Nucleus accumbens (tissue), 56 donors: ENCODE measurements at places on chromosomes 12 and 14.
A peak's percentile ranks its signal among the peaks of the same experiment; 100 is the strongest.

DNA sequence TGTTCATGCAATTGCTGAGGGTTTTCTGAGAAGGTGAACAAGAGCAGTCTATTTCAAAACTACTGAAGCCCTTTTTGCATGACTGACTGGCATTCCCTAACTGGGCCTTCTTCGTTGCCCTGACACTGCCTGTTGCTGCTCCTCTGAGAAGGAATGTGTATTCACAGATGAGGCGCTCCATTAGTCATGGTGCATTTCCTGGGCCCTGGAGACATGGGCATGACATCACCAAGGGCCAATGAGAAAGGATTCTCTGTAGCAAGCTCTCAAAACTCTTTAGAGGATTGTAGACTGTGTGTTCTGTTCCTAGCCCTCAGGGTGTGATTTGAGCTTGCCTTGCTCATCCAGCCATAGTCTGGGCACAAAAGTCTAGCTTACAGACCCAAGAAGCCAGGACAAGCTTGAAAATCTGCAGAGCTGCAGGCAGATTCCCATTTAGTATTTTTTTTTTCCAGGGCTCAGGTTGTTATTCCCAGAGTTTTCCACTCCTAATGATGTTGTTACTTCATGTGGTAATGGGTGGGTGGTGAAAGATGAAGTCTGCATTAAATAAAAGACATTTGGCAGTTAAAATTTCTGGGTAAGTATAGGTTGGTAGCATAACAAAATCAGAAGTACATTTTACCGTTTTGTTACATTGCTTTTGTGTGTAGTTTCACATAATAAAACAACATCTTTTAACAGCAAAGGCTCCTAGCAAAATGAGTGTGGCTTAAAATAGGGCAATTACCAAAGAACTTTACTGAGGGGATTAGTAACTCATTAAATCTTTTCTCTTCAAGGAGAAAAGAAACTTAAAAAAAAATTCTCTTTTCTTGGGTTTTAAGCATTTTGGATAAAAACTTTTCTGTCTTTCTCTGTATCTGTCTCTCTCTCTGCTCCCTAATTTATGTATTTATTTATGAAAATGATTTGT, 318.4 kb downstream of the RAD51B start:
- DNase-seq = peak; percentile 36

GRCh38 chr12:61290473-61290872, 969.7 kb upstream of the USP15 start:
- DNase-seq = no peak

- DNase-seq = no peak
Measured at GRCh38 chr14:92539875-92540274, 26.3 kb downstream of the RIN3 start.

DNA sequence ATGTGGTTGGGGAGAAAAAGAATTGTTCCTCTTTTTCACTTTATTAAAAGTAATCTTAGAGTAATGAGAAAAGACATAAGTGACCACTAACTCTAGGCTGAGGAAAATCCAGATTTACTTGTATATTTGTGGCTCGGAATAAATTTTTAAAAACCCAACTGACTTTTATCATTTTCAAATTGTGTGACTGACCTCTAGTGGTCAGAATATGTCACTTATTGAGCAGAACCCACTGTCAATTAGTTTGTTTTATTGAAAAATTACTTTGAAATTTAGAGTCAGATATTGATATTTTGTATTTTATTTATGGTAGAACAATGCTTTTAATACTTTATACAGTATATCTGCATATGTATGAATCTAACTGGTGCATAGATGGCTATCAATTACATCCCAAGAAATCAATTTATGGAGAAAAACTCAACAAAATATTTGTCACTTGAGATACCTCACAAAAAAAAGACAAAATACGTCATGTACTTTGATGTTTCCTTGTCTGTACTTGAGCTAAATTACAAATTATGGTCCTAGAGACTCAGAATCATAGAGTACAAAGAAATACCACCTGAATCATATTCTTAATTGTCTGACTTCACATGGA, 229.4 kb downstream of the CNTN1 start:
- DNase-seq = no peak

GRCh38 chr14:28754209-28754985, 12.2 kb upstream of the FOXG1 start:
- no peak for DNase-seq

- DNase-seq = no peak
Measured at GRCh38 chr12:51774933-51775332, 73.6 kb downstream of the FIGNL2 start.

GRCh38 chr12:47819138-47819895, 386 bp downstream of the HDAC7 start:
- peak; percentile 37 for DNase-seq

DNA sequence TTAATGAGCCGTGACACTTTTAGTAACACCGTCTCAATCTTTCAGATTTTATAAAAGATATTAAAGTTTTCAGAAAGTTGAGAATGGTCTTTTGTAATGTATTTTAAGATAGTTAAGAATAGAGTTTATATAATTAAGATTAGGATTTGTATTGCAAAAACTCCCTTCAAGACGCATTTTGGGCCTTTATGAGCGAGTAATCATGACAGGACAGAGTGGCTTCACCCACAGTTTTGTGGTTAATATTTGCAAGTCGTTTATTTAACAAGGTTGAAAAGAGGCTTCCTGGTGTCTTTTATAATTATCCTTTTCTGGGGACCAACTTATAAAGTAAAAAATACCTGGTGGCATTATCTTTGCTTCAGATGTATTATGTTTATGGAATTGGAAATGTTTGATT, 44.0 kb downstream of the TRAF3 start:
- DNase-seq = no peak

DNA sequence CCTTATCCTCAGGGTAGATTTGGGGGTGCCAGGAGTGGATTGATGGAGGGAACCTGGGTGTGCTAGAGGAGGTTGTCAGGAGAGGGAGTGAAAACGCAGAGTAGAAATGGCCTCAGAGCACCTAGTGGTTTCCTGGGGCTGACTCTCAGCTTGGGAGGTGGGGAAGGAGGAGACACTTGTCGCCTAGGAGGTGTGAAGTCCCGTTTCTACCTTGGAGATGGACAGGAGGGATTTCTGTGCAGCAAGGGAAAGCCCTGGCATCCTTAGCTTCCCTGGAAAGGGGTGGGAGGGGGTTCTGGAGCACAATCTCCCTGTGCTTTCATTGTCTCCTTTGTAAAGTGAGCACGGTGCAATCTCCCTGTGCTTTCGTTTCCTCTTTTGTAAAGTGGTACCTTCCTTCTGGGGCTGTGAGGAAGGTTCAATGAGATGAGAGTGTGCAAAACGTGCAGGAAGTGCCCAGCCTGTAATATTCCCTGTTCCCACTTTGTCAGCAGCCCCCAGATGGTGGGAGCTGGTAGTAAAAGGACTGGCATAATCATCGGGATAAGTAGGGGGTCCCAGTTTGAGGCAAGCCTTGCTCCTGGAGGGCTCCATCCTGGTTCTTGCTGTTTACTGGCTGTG, 1.6 kb downstream of the OAS3 start:
- no peak for DNase-seq

DNA sequence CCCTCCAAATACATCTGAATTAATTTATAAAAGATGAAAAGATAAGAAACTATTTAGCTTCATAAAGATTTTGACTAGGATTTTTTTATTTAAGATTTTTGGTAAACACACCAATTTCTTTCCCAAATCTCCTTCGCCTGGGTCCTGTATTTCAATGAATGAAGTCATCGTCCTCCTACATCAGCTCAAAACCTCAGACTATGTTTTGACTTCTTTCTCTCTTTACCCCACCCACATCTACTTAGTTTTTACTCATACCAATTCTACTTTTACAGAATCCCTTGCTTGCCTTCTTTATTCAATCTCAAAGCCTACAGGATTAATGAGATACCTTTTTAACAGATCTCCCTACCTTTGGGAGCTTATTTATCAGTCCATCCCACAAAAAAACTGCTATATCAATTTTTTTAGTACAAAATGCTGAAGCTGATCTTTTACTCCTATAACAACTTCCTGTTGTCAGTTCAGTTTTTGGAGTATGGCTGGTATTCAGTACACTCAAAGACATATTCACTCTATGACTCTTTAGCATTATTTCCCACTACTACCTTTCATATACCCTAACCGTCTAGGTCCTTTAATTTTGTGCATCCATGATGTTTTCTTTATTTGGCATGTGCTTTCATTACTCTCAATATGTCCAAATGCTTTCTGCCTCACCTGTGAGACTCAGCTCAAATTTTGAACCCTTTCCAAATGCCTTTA, 18.7 kb upstream of the CCDC91 start:
- no peak for DNase-seq

- DNase-seq = no peak
Measured at GRCh38 chr14:28635387-28635786, 131.2 kb upstream of the FOXG1 start.

- no peak for DNase-seq
Measured at GRCh38 chr12:127178463-127178862, 1088.5 kb upstream of the TMEM132C start.

- DNase-seq = no peak
Measured at GRCh38 chr14:96117960-96118359, 78.8 kb downstream of the C14orf132 start.

GRCh38 chr12:22518060-22518719, 26.2 kb downstream of the C2CD5 start:
- no peak for DNase-seq

DNA sequence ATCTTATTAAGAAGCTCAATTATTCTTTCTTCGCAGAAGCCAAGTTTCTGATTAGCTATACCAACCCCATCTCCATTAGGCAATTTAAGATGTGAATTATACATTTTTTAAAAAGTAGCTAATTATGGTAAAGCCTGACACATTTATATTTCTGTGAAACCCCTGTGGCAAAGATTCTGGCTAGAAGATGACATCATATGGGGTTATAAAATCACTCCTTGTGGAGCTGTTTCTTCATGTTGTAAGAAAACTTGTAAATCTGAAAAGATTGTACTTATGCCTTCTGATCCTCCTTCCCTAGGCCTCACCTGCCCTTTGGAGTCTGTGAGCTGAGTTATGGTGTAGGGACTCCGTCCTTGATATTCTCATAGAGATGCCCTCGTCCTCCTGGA, 78.1 kb downstream of the CHST11 start:
- no peak for DNase-seq

DNA sequence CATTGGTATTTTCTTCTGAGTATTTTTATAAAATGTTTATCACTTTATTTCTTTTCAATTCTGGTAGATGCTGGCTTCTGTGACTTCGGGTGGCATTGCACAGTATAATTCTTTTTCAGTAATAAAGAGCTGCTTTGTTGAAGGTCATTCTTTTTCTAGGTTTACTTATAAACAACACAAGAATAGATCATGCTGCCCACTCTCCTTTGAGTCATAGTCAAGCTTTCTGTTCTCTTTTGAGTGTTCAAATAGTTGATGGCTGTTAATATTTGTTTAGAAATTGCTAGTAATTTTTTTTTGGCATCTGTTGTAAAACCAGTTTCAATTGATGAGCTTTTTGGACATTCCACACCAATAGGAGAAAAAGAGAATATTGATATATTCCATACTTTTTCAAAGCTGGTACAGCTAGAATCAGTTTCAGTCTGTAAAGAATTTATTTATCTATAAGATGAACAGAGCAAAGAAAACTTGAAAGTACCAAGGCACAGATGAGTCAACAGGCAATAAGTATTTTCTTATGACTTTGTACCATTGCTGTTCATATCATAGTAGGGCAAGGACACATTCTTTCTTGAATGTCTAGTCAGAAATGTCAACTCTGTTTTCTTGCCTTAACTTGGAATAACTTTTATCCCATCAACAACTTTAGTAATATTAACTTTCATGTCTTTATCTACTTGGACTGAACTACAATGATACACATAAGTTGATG, 513.0 kb upstream of the SEL1L start:
- DNase-seq = no peak

GRCh38 chr14:24132061-24132685, 1.7 kb downstream of the FITM1 start:
- DNase-seq = no peak

GRCh38 chr14:96989306-96989705, 192.1 kb downstream of the VRK1 start:
- peak; percentile 20 for DNase-seq

DNA sequence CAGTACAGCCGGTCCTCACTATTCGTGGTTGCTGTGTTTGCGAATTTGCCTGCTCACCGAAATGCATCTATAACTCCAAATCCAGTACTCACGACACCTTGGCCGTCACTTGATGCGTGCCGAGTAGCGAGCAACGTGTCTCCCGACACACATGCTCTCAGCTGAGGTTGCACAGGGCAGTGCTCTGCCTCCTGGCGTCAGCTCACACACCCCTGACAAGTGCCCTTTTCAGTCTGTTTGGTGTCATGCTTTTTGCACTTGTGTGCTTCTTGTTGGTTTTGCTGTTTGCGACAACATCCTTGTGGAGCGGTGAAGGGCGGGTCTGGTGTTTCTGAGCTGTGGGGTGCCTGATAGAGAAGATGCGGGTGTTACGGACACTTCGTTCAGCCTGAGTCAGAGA, 110.4 kb upstream of the RFLNA start:
- no peak for DNase-seq

DNA sequence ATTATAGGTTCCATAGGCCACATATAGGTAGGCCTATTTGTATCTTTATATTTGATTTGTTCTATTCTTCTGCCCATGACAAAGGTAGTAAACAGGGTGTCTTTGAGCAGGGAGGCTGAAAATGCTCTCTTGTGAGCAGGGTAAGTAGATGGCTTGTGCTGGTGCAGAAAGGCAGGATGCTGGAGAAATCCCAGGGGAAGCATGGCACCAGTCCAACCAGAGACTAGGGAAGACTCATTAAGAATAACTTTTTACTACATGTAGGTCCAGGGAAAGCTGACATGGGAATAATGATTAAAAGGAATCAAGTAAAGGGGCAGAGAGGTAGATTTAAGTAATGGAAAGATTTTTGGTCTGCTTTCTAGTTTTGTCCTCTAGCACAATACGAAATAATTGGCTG, 245.0 kb downstream of the RGS6 start:
- no peak for DNase-seq

DNA sequence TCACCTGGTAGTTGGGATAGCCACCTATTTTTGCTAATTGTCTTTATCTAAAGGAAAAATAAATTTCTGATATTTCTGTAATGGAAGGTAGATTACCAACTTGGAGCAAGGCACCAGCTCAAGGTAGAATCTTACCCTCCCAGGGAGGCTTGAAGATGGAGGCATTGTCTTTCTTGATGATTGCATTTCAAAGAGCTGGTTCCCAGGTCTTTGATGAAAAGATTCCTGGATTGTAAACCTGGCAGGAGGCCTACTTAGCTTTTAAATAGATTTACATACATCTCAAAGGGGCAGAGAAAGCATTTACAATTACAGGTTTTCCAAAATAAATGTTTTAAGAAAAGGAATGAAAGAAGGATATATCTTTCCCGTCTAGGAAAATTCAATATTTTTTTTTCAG, 729.2 kb downstream of the LRFN5 start:
- no peak for DNase-seq

DNA sequence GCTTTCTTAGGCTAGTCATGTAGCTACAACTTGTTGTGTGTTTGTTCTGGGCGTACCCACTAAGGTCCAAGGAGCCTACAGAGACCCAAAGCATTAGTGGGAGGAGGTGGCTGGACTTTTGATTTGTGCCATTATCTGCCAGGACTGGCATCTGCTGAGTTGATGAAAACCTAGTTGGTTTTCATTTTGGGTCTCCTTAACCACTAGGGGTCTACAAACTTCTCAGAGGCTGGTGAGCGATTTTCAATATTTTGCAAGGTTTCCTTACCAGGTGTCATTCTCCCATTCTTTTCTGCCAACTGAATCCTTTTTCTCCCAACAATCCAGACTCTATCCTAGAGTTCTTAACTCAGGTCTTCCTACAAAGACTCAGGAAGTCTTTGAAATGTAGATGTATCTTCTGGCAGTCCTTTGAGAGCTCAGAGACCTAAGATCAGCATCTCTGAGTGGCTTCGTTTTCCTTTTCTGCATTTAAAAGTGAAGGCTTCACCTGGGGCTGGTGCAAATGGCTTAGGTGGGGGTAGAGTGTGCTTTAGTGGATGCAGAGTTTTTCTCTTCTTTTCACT, 150.0 kb upstream of the RMST start:
- no peak for DNase-seq
